ENCODE measurements at places on chromosomes 5 and 9.
A peak's percentile ranks its signal among the peaks of the same experiment; 100 is the strongest.

DNA sequence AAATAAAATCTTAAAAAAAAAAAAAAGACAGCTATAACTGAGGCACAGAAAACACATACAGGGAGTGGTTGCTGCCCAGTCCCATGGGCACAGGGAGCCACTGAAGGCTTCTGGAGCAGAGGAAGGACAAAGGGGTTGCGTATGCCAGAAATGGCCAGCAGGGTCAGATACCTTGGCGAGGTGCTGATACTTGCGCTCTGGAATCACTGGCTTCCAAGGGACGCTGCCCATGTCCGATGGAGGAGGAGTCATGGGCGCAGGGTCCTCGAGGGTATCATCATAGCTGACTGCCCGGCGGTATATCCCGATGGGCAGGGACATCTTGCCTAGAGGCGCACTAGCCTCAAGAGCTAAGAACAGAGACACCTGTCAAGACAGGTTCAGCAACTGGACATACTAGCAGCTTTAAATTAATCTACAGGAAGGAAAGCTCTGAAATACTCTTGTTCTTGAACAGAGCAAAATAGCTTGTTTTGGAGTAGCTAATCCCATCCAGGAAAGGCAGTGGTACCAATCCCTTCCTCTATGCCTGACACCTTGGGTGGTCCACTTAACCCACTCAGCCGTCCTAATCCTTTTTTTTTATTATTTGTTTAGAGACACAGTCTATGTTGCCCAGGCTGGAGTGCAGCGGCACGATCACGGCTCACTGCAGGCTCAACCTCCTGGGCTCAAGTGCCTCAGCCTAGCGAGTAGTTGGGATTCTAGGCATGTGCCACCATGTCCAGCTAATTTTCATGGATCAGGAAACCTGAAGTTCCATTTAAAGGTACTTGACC, 6.0 kb downstream of the KIAA1191 start:
- DNase-seq: no peak

- no peak for DNase-seq
Measured at GRCh38 chr9:7906783-7907550, 107.4 kb upstream of the DMAC1 start.

DNA sequence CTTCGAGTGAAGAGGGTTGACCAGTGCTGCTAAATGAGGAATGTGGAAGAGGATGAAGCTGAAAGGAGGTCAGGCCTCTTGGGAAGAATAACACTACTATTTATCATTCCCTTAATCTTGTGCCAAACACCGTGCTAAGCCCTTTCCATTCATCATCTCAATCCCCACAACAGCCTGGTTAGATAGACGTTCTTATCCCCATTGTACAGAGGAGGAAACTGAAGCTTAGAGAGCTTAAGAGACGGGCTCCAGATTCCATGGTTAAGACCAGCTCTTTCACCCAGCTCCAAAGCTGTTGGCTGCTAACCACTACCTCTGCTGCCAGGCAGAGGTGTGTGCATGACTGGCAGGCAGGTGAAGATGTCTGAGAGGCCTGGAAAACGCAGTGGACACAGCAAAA, 868 bp upstream of the EPB41L4B start:
- no peak for DNase-seq

DNA sequence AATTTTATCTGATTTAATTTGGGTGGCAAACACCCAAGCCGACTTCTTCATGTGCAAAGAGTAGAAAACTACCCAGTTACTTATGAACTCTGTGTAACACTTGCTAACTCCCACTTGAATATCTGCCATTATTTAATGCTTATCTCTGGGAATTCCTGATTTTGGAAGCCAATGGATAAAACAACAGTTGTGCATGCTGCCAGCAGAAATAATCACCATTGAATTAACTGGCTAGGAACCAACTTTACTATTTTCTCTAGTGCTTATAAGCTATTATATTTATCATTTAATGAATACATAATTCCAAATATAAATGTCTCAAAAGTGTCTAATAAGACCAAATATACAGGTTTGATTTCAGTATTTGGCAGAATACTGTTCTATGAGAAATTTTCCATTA, 85.7 kb downstream of the IZUMO3 start:
- peak; percentile 3 for DNase-seq

- DNase-seq: no peak
Measured at GRCh38 chr5:177301503-177302165, 1.9 kb downstream of the RAB24 start.

GRCh38 chr9:131618071-131618479, 72.8 kb downstream of the PRRT1B start:
- peak; percentile 60 for DNase-seq

DNA sequence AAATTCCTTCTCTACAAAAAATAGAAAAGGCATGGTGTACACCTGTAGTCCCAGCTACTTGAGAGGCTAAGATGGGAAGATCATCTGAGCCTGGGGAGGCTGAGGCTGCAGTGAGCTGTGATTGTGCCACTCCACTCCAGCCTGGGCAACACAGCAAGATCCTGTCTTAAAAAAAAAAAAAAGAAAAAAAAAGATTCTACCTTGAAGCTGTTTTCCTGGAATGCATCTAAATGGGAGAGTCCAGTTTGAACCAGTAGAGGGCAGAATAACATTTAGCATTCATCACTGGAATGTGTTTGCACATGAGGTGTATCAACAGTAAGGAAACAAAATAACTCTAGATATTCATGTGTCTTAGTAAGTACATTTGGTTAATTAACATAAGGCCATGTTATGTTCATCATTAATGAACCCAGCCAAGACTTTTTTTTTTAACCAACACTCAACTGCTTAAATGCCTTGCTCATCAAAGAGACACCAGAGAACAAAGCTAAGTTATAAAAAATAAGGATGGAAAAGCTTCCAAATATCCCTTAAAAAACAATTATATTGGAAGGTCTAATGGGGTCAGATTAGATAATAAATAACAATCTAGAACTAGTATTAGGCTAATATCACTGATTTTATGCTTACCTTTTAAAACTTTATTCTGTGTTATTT, 16.1 kb downstream of the IFNE start:
- DNase-seq: peak; percentile 88

- DNase-seq: no peak
Measured at GRCh38 chr5:82924226-82925060, 152.8 kb downstream of the TMEM167A start.

DNA sequence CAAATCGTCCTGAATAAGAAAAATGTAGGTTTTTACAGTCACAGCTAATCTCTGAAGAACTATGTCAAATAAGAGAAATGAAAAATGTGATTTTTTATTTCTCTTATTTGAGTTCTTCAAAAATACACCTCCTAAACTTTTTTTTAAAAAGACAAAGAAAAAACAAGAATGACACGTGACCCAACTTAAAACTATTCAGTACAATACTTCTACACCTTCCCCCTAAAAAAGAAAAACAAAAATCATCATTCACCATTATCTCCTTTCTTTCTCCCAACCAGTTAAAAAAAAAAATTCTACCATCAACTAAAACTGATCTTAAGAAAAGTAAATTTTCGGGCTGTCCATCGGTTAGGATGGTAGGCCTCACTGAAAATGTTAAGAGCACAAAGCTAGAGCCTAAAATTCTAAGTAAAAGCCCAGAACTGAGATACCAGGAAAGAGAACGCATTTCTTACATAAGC, 2.1 kb downstream of the RNF145 start:
- no peak for DNase-seq

DNA sequence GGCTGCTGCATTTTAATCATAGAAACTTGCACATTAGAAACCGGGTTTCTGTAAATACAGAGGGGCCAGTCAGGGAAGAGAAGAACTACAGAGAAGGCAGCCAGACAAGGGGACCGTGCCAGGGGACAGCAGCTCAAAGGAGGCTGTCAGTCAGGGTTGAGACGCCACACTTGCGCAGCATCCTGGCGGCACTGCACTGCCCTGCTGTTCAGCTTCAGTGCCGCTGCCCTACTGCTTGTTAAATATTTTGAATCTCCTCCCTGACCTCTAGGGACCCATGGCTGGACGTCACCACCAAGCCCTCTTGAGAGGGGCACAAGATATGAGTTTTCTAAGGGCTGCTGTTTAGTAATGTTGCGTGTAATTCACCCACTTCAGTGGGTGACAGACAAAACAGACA, 43.6 kb upstream of the ZBTB43 start:
- DNase-seq: no peak

DNA sequence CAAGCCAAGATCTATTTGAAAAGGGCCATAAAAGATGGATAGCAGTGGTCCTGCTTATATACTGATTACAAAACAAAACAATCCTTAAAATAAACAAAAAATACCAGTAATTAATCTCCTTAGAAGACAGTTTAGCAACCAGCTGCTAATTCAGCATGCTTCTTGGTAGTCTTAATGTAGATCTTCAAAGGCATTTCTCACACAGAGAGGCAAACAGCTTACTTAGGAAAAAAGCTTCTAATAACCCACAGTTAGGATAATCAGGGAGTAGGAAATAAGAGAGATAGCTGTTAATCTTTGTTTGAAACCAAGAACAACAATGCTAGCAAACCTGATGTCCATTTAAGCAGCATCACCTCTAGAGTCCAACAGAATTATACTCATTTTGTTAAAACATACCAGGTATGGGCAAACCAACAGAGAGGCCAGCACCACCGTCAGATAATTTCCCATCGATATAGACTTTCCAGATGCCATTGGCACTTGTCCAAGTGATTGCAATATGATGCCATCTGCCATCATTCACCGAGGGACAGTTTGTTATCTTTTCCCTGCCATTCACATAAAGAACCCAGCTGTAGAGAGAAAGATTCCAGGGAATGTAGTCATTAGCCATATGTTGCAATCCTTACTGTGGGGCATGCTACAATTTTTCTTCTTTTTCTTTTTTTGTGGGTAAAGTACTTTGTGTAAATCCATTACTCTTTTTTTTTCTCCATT, 105.6 kb upstream of the TXNDC8 start:
- DNase-seq: no peak

DNA sequence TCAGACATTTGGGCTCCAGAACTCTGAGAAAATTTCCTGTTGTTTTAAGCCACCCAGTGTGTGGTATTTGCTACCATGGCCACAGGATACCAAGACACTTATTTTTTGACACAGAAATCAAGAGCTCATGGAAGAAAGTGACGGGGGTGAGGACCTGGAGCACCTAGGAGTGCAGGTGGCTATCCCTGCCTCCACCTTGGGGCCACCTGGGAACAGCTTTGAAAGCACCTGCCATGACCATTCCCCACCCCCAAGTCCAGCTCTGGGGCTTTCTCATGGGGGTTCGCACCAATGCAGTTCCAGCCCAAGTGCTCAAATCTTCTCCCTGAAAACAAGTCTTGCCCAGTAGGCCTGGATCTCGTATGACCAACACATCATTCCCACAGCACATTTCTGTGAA, 214.9 kb upstream of the IRX1 start:
- DNase-seq: no peak

DNA sequence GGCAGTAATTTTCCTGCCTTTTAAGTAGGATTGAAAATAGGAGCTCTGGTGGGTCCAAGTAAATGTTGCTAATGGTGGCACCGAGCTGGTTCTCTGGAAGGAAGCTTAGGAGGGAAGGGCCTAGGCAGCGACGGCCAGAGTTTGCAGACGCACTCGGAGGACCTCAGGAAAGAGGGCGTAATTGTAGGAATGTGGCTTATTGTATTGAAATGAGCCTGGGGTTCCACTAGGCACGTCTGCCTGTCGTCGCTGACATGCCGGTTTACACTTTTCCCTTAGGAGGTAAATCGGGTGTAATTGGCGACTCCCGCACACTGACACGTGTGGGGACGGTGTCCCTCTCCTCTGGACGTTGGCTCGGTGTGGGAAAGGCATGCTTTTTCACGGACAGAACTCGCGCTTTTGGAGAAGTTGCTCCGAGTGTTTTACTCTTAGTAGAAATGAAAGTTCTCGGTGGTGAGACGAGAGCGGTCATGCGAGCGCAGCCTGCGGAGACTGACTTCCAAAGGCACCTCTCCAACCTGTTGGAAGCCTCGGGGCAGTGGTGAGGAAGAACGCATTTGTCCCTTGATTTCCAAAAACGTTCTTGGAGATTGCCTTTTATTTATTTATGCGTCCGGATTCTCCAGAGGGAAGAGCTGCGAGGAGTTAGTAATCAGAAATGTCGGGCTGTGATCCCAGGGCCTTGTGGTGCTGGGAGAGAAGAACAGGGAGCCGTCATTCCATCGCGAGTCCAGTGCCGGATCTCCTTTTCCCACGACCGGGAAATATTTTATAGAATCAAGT, 1.3 kb downstream of the NR4A3 start:
- peak; percentile 63 for DNase-seq

GRCh38 chr5:159422361-159422760, 92.1 kb upstream of the IL12B start:
- no peak for DNase-seq

DNA sequence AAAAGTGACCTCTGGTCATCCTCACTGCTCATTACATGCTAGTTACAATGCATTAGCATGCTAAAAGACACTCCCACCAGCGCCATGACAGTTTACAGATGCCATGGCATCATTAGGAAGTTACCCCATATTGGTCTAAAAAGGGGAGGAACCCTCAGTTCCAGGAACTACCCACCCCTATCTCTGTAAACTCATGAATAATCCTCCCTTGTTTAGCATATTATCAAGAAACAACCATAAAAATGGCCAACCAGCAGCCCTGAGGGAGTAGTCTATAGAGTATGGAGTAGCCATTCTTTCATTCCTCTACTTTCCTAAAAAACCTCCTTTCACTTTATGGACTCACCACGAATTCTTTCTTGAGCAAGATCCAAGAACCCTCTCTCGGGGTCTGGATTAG, 89.4 kb downstream of the ATPSCKMT start:
- DNase-seq: no peak

DNA sequence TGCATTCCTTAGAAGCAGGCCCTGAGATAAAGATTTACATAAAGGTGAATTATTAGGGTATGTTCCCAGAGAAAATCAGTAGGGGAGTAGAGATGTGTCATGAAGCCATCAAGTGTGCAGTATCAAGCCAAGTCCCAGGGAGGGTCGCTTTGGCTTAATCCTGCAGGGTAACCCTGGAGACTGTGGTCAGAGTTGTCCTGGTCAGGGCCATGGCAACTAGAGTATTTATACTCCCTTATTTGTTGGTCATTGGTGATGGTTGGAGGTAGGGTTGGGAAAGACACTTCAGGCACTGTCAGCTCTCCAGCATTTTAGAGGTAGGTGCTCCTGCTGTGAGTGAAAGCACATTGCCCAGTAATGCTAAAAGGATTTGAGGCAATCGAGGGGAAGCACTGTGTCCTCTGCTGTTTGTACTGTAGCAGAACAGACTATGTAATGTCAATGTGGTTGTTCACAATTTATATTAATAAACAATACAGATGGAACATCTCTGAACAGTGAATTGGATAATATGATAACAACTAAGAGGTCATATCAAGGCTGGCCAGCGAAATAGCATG, 108.9 kb downstream of the GDNF start:
- DNase-seq: no peak

- DNase-seq: no peak
Measured at GRCh38 chr5:150284311-150284710, 5.3 kb downstream of the CAMK2A start.

All from endothelial cell of umbilical vein (primary cell).